ENCODE measurements at places on chromosomes 16 and 17. TPM values are rescaled to one million over a fixed set of nuclear protein-coding genes. Genes with fewer than 3 reads are reported as not detected.

HAS3 gene
- 41.0 TPM for total RNA-seq

KRT17 gene
- total RNA-seq = 1.0 TPM

SLC5A11 gene
- 0.42 TPM for total RNA-seq

COQ9 gene
- total RNA-seq = 54.2 TPM
